Caco-2 (cell line): ENCODE measurements at places on chromosomes 6 and 20. TPM values are rescaled to one million over a fixed set of nuclear protein-coding genes. Genes with fewer than 3 reads are reported as not detected.

Gene WFDC8
- total RNA-seq, result not detected in 2 replicates

DNA sequence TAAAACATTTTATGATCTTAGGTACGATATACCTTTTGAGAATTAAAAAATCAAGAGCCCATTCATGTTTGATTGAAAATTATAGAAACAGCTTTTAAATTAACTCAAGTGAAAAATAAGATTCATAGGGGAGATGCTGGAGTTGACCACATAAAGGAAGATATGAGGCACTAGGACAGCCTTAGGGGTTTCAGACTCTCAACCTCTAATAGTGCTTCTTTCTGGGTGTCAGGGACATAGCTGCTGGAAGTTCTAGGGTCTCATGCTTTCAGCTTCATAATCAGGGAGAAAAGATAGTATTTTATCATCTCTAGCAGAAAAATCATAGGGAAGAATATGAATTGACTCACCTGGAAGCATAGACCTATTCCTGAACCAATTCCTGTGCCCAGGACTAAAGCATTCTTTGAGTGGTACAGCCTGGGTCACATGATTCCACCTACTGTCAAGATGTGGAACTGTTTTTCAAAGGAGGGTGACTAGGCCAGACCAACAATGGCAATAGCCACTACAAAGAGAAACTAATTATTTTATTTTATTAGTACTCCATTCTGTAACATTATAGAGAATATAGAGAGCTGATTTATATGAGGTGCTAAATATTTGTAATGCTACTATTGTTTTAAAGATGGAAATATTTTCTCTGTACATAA lies 27.8 kb upstream of the CENPW start:
- peak; percentile 40 for DNase-seq

GRCh38 chr20:25197183-25197869 lies 1.8 kb downstream of the ENTPD6 start:
- DNase-seq, result no peak

- peak; percentile 40 for DNase-seq
These were observed 40.4 kb upstream of the TINAG start for GRCh38 chr6:54267798-54268197.

- DNase-seq, result no peak
These were observed 36.7 kb upstream of the BMP2 start for GRCh38 chr20:6730672-6731328.

GRCh38 chr20:32063695-32064094 lies 11.7 kb downstream of the HCK start:
- no peak for DNase-seq

- DNase-seq, result peak; percentile 75
These were observed 709 bp upstream of the ASXL1 start for GRCh38 chr20:32357375-32357868.

- no peak for DNase-seq
These were observed 30.8 kb upstream of the SCRT2 start for GRCh38 chr20:706366-706885.
